ENCODE measurements at places on chromosomes 7 and 10.

DNA sequence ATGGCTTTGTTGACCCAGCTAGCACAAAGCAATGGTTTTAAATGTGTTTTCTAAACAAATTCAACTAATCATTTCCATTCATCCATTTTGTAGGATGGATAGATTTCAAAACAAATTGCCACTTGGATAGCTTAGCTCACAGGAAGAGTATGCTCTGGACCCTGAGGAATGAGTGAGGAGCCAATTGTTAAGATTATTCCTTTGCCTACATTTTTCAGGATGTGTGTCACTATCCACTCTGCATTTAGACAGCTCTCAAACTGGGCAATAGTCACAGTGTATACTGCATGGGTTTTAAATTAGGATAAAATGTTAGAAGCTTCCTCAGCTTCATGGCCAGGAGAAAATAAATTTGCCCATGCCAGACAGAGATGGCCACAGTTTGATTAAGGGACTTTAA is 605.6 kb upstream of the TEX47 start:
- no peak for DNase-seq

GRCh38 chr7:31249671-31250070 is 90.9 kb downstream of the NEUROD6 start:
- no peak for DNase-seq

- peak; percentile 37 for DNase-seq
These were observed 115.5 kb upstream of the GNAI1 start for GRCh38 chr7:80018941-80019808.

- DNase-seq = no peak
These were observed 216.6 kb downstream of the KCNMA1 start for GRCh38 chr10:77420947-77421523.

GRCh38 chr7:136063326-136063666 is 86.1 kb upstream of the MTPN start:
- DNase-seq = no peak

DNA sequence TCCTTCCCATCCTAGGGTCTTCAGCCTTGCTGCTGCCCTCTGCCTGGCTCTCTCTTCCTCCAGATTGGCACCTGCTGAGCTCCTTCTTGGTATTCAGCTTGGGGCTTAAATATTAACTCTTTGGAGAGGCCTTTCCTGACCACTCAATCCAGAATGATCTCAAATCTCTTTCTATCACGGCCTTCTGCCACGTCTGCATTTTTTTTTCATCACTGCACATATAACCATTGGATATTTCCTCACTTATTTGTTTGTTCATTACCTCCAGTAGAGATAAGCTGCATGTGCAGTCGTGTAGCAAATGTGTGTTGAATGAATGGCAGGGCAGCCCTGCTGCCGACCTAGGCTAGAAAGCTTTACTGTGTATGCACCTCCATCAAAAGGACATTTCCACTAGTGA is 51.6 kb upstream of the MPP7 start:
- DNase-seq = no peak

GRCh38 chr10:101224910-101225823 is 4.1 kb downstream of the LBX1 start:
- no peak for DNase-seq

DNA sequence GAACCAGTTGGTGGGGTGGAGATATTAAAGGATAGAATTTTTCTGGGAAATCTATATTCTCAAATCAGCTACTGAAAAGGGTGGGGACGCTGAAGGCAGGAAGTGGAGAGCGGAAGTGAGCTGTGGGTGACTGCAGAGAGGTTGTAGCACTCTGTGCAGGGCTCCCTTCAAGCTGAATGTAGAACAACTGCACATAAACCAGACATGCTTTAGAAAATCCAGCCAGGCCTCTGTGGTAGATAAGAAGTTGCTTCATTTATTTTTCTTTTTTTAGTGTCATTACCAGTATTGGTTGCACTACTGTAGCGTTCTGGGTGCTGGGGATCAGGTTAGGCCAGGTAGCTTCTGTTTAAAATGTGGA is 127.8 kb downstream of the CELF2 start:
- no peak for DNase-seq

DNA sequence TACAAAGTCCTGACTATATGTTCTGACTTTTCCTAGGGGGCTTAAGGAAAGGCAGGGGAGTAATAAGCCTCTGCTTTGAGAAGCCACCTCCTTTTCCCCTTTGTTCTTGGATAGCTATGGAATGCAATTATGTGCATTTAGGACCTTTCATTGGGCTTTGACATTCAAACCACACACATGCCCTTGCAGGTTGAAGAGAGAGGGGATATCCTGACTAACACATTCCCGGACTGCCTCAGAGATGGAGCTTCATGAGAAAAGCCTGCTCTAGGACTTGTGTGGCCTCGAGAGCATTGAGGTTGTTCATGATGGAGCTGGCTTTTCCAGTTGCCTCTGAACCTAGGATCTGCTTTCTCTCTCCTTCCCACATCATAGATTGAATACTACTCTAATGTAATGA is 694.5 kb downstream of the LRMDA start:
- no peak for DNase-seq

GRCh38 chr7:92602352-92603088 is 12.3 kb upstream of the FAM133B start:
- no peak for DNase-seq

DNA sequence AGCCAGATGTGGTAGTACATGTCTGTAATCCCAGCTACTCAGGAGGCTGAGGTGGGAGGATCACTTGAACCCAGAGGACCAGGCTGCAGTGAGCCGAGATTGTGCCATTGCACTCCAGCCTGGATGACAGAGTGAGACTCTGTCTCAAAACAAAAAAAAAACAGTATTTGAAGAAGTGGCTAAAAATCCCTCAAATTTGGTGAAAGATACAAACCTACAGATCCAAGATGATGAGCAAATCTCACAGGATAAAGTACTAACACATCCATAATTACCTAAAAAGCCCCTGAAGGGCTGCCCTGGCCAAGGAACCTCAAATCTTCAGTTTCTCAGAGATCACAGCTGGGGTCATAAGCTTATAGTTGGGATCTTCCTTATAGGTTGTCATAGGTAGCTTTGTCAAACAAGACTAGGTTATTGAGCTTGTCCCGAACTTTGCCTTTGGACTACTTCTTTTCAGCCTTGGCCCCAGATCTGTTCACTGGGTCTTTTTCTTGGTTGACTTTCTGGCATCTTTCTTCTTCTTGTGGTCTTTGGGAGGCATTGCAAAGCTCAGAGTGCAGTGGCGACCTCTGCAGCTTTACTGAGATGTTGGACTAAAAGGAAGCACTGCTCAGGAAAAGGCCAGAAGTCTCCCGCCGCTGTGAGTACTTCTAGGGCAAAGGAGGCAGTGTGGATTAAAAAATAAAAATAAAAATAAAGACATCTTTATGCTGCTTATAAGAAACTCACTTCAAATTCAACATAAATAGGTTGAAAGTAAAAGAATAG is 28.6 kb upstream of the SAR1A start:
- no peak for DNase-seq

GRCh38 chr10:75379212-75379724 is 22.3 kb downstream of the ZNF503 start:
- no peak for DNase-seq

DNA sequence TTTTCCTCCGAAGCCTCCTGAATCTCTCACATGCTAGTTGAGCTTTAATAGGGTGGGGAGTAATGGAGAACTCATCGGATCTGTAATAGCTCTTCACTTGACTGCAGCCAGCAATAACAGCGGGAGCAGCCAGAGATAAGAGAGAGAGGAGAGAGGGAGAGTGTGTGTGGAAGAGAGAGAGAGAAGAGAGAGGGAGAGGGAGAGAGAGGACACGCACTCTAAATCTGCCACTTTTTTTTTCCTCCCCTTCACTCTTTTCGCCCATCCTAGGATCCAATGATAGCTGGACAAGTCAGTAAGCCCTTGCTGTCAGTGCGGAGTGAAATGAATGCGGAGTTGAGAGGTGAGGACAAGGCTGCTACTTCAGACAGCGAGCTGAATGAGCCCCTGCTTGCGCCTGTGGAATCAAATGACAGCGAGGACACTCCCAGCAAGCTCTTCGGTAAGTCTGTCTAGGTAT is 107.9 kb downstream of the POU6F2 start:
- no peak for DNase-seq

- no peak for DNase-seq
These were observed 516.5 kb downstream of the PHTF2 start for GRCh38 chr7:78315119-78315518.

GRCh38 chr7:112143136-112143535 is 63.1 kb downstream of the DOCK4 start:
- peak; percentile 69 for DNase-seq

- DNase-seq = no peak
These were observed 4.3 kb downstream of the ANK3 start for GRCh38 chr10:60385399-60385738.

DNA sequence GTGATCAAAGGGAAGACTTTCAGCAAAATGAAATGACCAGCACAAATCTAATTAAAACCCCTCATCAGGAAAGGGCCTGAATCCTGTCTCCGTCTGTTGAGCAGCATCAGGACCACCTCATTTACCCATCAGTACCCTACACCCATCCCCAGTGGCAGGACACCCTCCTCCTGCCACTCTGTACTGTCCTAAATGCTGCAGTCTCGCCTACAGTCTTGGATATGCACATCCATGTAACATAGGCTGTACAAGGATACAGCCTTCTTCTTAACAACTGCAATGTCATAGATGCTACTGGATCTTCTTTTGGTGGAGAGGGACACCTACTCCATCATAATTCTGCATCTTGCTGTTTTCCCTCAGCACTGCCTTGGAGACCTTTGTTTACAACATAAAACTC is 140.3 kb upstream of the LANCL2 start:
- no peak for DNase-seq

- no peak for DNase-seq
These were observed 224.9 kb downstream of the SKIDA1 start for GRCh38 chr10:21300551-21300950.

GRCh38 chr7:42671627-42672026 is 240.2 kb downstream of the C7orf25 start:
- peak; percentile 64 for DNase-seq

DNA sequence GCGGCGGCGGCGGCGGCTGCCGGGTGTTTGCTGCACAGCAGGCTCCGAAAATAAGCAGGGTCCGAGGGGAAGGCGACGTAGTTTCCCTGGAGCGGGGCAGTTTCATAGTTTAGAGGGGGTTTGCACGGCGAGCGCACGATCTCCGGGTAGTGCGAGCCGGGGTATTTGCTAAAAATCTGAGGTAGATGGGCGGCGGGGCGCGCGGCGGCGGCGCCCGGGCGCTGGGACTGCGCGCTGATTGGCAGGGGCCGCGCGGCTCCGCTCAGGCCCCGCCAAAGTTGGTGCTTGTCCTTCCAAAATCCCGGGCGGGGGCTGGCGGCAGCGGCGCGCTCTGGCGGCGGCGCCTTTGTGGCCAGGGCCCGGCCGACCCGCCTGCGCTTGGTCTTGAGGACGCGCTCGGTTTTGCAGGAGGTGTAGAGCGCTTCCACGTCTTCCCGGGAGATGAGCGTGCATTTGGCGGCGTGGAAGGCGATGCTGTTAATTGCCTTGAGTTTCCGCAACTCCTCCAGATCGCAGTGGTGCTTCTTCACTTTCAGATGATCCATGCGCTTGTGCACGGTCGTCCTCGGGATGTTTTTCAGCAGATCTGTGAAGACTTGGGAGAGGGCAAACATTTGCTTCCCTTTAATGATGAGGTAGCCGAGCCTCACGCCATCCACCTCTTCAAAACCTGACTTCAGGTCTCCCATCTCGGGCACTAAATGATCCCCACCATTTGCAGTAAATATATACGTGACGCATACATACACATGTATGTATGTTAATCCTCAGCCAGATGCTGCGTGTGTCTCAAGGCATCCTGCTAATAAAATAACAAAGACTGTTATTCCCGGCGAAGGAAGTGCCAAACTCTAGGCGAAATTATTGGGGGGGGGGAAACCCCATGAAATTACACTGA is 8.1 kb downstream of the SKIDA1 start:
- DNase-seq = no peak

DNA sequence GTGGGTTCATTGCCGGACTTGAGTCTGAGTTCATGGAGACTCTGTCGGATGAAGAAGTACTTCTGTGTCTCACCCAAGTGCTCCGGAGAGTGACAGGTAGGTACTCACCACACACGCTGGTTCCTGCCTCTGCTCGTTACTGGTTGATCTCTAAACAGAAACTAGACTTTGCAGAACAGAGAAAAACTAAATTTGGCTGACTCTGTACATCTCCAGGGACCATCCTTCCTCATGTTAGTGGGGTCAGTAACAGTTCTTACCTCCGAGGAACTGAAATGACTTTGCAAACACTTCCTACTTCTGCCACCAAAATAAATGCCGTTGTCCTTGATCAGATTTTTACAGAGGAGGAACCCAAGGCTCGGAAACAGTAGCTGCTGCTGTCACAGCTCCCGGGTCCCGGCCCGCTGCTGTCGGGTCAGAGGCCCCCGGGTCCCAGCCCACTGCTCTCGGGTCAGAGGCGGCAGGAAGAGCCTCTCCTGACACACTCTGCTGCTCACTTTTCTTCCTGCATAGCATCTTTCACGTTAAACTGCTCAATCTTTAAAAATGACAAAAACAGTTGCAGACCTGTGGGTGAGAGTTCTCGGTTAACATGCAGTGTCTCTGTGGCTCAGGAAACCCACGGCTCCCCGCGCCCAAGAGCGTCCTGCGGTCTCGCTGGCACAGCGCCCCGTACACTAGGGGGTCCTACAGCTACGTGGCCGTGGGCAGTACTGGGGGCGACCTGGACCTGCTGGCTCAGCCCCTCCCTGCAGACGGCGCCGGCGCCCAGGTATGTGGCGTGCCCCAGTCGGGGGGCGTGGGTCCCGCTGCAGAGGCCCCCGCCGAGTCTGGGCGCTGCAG is 4.8 kb upstream of the MTG1 start:
- DNase-seq = no peak
